Stimulated activated CD8-positive, alpha-beta memory T cell treated with anti-CD3 and anti-CD28 coated beads, Interleukin-4, amount 100 ng/mL, for 1 hour (primary cell): ENCODE measurements at places on chromosomes 11 and 22.

- no peak for DNase-seq
These were observed at the start of gene LRRC75B for GRCh38 chr22:24592851-24593558. TSS of gene LRRC75B (minus strand) at chr22:24593073. CDS start at chr22:24593039, 34 bp downstream.

DNA sequence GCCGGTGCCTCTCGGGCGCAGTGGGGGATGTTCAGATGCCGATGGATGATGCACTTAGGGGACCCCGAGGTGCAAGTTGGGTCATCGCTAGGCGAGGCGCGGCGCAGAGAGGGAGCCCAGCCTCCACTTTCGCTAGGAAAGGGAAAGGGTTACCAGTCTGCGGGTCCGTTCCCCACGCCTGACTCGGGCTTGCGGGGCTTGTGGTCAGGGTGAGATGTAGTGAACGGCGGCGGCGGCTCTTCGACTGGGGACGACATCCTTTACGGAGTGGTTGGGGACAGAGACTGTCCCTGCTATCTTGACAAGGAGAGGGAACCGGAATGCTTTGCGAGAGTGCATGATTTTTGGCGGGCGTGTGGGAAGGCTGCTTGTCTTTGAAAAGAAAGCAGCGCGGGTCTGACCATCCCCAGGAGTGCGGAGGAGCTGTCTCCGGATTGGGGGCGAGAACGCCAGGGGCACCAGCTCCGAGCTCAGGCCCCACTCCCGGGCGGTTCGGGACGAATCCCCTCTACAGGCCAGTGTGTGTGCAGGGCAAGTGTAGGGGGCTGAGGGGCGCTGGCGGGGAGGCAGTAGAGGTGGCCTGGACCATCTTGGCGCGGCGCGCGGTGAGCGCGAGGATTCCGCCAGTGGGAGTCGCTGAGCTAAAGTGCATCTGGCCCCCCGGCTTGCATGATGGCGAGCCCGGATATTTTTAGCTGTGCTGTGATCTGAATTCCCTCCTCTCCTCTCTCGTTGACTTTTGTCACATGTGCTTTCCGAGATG is 1.1 kb downstream of the FAT3 start:
- DNase-seq, result no peak

- DNase-seq, result no peak
These were observed 11.3 kb downstream of the TRIM29 start for GRCh38 chr11:120126620-120127019.

- no peak for DNase-seq
These were observed 4.5 kb upstream of the SSH3 start for GRCh38 chr11:67298786-67299185.
